ENCODE measurements at places on chromosomes 6 and 20.

- DNase-seq, result no peak
Measured at GRCh38 chr6:155117256-155117655, 122.1 kb downstream of the TIAM2 start.

DNA sequence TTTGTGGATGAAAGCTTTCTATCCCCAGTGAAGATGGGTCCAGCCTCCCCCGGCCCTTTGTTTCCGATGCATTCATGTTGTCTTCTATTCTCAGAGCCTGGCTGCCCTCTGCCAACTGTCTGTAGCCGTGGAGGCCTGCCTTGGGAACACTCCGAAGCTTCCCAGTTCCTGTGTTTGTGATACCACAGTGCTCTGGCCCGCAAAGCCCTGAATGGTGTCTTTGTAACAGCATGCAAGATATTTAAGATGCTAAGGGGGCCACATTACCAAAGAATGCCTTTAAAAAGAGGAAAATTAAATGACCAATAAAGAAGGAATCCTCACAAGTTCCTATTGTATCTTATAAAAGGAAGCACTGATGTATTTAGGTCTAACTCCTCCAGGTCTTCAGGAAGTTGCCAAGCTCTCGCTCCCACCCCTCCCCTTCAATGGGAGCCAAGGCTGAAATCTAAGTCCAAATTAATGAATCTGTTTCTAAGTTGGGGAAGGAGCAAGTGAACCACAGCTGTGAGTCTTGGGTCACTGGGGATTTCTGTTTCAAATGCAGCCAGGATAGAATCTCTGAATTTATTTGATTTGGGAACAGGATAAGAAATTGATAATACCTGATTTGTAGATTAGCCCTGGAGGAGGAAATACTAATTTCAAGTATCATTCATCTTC is 596.1 kb downstream of the QKI start:
- DNase-seq, result no peak

GRCh38 chr20:38790200-38791053 is 15.1 kb upstream of the PPP1R16B start:
- peak; percentile 48 for DNase-seq

- DNase-seq, result no peak
Measured at GRCh38 chr6:148304976-148305375, 37.7 kb upstream of the SASH1 start.

GRCh38 chr20:38859070-38859690 is 53.7 kb downstream of the PPP1R16B start:
- DNase-seq, result no peak

DNA sequence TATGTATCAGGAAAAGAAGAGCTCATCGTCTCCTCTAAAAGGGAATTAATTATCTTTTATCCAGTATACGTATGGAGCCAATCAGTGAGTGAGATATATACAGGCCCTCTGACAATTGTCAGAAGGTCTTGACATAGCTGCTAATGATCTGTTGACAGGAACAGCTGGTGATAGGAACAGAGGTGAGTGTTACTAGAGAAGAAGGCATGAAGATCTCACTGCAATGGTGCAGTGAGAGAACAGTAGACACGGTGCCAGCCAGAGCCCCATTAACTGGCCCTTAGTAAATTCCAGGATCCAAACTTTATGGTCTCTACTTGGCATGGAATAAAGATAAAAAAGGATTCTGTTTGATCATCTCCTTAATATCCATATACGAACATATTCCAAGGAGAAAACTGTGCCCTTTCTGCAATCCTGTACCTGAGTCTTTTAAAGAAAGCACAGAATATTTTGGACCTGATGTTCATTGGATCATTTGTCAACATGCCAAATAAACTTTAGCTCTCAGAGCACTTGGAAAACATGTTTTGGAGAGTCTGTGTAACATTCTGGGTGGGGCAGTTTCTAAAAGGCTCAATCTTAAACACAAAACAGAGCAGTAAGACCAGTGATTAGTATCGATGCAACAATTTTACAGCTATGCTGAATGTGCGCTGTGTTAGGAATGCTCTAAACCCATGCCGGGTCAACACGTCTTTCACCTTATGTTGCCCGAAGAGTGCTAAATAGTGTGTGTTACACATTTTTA is 135.8 kb upstream of the CITED2 start:
- DNase-seq, result no peak

GRCh38 chr6:26554697-26555504 is 16.7 kb downstream of the HMGN4 start:
- peak; percentile 86 for DNase-seq

DNA sequence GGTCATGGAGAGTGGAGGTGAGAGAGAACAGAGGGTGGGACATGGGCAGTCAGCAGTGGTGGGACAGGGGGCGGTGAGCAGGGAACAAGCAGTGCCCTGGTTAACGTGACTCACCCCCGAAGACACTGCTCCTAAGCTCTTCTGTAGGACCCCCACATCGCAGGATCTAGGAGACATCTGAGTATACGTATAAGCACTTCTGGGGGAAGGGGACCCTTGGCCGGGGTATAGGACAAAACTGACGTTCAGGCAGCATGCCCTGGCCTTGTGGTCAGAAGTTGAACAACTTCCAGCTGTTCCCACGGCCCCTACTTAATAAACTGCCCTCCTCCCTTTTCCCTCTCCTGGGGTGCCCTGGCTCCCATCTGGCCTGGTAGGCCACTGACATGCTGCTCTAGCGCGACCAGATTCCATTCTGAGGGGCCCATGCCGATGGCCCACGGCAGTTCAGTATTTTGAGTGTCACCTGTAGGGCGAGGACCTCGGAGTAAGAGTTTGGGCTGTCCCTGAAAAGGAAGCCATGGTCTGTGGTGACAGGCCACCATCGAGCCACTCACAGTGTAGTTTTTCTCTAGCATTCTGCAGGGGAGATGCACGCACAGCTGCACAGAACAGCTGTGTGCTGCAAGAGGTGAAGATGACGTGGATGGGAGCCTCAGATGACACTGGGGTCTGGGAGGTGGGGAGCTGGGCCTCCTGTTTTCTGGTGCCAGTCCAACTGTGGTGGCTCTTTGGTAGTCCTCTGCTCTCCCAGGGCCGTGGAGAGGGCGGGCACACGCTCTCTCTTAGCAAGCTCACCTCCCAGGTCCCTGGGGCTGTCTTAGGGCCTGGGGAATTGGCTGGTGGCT is 38.4 kb downstream of the PPP1R3G start:
- DNase-seq, result no peak

DNA sequence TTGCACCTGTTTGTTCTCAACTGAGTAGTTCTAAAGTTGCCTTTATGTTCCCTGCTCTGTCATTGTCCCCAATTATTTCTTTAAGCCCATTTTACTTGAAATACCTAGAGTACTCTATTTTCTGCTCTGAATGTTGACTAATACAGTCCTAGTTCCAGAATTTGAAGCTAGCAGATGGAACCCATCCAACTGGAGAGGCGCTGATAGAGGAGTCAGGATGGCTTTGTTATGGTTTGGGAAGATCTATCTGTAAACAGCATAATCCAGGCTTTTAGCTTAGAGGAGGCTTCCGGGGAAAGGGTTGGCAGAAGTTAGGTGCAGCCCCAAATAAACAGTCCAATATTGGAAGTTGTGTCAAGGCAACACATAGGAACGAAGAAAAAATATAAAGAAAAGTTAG is 927.7 kb downstream of the TFAP2A start:
- DNase-seq, result no peak

GRCh38 chr20:829551-829950 is 4.0 kb upstream of the FAM110A start:
- DNase-seq, result no peak

DNA sequence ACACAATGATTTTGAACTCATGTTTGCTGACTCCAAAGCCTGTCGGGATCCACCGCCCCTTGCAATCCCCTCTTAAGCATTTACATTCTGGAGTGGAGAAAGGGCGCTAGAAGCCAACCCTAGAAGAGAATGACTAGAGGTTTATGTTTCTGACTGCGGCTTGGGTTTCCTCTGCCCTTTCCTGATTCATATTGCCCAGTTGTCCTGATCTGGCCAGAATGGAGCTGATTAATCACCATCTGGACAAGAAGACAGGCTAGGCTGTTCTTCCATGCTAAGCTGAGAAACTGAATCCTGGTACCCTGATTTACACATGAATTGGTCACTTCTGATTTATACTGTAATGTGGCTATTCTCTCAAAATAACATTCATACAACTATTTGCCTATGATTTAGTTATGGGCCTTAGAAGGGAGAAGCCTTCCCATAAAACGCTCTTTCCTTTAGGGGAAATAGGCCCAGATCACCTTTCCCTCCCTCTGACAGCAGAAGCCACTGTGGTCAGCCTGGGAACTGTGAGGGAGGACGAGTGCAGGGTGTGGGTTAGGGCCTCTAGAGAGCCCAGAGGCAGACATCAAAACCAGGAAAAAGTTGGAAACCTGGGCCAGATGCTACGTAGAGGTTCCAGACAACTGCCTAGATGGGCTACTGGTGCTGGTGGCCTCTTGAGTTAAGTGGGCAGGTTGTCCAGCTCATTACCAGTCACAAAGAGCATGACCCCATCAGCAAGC is 199.2 kb upstream of the PRDM1 start:
- DNase-seq, result no peak

- DNase-seq, result no peak
Measured at GRCh38 chr6:45382391-45382790, 4.7 kb upstream of the SUPT3H start.

DNA sequence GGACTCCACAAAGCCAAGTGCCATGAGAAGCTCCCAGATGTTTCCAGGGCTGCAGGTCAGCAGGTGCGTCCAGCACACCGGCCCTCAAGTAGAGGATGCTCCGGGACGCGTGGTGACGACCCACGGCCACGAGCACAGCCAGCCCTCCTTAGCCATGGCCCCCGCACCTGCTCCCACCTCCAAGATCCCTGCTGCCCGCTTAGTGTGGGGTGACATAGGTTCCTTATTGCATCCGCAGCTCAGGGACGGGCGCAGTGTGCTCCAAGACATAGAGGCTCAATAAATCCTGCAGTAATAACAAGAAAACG is 138.1 kb upstream of the RPS6KA2 start:
- no peak for DNase-seq

DNA sequence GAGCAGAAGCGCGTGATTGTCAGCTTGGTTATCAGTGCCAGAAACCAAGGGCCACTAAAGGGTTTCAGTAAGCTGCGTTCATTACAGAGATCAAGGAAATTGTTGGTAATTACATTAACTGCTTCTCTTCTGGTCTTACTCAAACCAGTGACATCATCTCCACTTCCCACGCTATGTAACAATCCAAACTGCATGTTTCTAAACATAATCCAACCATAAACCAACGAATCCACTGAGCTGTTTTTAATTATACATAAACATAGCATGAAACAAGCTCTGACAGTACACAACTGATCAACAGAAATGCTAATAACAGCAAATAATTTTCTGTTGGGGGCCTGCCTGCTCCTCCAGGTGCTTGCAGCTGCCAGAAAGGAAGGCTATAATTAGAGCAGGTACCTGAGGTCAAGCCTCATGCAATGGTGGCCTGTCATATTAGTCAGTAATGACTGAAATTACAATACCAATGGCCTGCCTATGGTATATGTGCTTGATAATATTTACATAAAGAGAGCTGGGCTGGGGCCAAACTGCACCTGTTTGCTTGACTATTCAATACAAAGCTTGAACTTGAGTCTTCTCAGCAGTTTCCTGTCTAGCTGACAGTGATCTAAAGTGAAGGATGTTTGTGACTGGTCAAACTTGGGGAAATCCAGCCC is 40.1 kb downstream of the ILRUN start:
- peak; percentile 83 for DNase-seq

- DNase-seq, result no peak
Measured at GRCh38 chr20:8449123-8449522, 317.1 kb downstream of the PLCB1 start.

GRCh38 chr6:67133973-67134372 is 1426.9 kb upstream of the EYS start:
- no peak for DNase-seq

DNA sequence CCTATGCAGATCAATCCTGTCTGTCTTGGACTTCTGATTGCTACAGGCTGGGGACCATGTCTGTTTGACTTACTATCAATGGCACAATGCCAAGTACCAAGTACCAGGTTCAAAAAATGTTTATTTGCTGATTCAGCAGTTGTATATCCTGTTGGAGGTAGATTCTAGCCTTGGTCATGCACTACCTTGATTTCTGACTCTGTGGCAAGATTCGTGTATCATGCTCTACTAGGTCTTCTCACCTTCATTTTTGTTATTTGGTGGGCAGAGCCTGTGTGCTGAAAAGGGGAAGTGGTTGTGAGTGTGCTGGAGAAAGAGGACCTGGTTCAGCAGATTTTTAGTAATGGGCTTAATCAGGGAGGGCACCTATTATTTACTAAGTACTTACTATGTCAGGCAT is 192.4 kb upstream of the MYLIP start:
- no peak for DNase-seq

GRCh38 chr6:33143113-33143770 is 49.0 kb downstream of the COL11A2 start:
- DNase-seq, result no peak

- peak; percentile 83 for DNase-seq
Measured at GRCh38 chr20:31698803-31699718, 23.6 kb downstream of the BCL2L1 start.

DNA sequence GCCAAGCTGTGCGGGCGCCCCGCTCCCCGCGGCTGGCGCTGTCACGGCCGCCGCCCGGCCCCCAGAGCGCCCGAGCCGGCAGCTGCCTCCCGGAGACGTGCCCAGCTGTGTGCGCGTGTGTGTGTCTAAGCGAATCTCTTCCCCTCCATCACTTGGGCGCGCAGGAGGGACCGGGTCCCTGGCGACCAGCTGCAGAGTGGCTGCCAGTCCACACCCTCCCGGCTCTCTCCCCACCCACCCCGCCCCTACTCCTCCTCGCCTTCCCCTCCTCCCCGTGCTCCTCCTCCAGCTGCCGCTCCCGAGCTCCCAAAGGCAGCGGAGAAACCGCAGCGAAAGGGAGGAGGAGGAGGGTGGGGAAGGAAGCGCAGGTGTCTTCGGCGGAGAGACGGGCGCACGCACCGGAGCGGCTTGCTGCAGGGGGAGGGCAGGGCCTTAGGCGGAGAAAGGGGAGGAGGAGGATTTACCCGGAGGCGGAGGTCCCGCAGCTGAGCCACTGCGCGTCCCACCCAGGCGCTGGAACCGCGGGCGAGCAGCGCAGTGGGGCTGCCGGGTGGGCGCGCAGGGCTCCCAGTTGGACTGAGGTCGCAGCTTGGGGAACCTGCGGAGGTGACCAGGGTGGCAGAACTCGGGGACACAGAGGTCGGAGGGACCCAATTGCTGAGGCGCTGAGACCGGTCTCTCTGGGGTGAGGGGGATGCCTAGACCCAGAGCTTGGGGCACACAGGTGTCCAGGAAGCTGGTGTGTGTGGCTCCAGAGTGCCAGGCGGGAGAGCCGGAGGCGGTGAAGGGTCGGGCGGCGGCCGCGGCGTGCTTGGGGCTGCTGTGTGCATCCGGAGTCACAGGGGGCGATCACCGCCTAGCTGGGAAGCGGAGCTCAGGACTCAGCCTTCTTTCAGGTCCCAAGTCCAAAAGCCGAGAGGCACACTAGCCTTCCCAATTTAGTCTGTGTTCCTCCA is at the start of gene HS3ST5:
Gene HS3ST5, minus strand, starts transcription at position 198 of the 956 bp plus-strand sequence. CDS start 280,178 bp downstream, outside the sequence.
- no peak for DNase-seq
